ENCODE measurements at places on chromosomes 3 and 15.

- no peak for DNase-seq
Observed at GRCh38 chr15:37788330-37788729, 146.1 kb upstream of the TMCO5A start.

GRCh38 chr3:83096-83495 is 113.5 kb upstream of the CHL1 start:
- DNase-seq = no peak

DNA sequence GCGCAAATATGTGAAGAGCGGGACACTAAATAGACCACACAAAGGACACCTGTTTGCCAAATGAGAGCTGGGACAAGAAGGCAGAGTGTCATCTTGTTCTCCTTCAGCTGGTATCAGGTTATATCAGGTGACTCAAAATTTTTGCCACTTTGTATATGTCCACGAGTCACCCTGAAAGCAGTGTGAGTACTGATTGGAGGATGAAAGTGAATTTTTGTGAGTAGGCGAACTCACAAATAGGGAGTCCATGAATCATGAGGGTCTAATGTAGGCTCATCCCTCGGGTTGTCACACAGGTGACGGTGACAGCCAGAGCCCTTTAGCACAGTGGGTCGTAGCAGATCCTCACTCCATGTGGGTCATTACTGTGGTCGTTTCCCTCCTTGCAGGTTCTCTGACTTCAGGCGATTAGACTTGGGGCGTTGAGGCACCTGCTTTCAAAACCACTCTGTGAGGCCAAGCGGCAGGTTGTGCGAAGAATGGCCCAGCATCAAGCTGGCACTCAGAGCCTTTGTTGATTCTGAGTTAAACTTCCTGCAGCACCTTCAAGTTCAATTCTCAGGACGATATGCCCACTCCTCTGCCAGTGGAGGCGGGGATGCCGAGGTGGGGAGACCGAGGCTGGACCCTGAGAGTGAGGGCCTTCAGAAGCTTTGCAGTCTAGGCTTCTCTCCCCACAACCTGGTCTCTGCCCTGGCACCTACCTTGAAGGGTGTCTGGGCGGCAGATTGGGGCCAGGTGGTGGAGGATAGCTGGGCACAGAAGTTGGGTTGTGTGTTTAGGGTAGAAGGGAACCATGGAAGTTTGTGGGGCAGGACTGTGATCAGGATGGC is 173.8 kb downstream of the SMAD6 start:
- no peak for DNase-seq

DNA sequence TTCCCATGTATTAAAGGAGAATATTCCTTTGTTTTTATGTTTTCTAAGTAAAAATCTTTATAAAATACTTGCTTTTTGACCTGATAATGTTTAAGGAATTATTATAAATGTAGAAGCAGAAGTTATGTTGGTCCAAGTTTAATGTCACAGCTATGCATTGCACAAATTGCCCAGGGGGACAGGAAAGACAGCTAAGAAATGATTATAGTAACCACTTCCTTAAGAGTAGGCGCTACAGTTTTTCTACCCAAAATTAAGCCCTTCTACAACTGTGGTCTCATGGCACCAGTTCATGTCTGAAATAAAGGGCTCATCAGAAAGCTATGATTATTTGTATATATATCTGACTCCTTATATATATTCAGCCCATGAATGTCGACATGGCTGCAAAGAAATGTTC is 176.4 kb downstream of the GBE1 start:
- no peak for DNase-seq

DNA sequence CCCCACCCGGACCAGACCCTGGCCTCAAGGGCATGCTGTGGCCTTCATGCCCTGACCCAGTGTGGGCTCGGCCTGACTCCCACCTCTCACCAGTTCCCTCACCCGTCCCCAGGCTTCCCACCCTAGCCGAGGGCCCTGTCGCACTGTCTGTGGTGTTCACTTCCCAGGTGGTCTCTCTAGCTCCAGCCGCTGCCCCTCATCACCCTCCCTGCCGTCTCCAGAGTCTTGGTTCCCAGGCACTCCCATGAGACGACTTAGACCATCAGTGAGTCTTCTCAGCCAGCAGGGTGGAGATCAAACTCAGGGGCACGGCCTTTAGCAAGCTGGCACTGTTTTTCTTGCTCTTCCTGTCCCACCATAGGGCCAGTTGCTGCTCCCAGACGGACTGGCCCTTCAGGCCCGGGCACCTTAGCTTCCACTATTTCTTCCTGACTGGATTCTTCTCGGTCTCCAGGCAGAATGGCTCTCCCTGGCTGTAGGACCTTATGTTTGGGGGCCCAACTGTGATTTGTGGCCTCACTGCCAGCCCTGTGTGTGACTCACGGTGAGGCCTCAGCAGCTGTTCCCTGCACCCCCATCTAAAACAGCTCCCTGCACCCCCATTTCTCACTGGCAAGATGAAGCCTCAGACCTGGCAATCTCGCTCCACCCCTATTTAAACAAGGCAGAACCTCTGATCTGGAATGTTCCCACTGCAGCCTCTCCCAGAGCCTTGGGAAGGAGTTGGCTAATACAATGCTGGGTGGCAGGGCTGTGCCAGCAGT is 9.4 kb upstream of the PCSK6 start:
- no peak for DNase-seq

DNA sequence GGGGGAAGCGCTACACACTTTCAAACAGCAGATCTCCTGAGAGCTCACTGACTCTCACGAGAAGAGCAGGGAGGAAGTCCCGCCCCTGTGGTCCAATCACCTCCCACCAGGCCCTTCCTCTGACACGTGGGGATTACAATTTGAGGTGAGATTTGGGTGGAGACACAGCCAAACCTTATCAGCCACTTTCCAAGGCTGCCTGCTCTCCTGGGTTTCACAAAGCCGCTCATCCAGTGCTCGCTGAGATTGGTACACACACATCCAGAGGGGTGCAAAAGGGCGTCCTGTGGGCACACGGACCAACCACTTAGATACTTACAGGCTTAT is 23.1 kb downstream of the XXYLT1 start:
- no peak for DNase-seq

GRCh38 chr3:13016083-13016720 is 57.0 kb downstream of the IQSEC1 start:
- peak; percentile 61 for DNase-seq

- no peak for DNase-seq
Observed at GRCh38 chr3:123157209-123157597, 44.5 kb upstream of the SEC22A start.

GRCh38 chr3:50357481-50357880 is 1.8 kb downstream of the TMEM115 start:
- DNase-seq = no peak

Data from glutamatergic neuron (in vitro differentiated cells).